OCI-LY7 (cell line): ENCODE measurements at places on chromosomes 13 and 19.

- peak; percentile 69 for DNase-seq
These were observed at the start of gene CEACAM21 for GRCh38 chr19:41575998-41576397. TSS of gene CEACAM21 (plus strand) at chr19:41576166. CDS start at chr19:41576275, 109 bp downstream.

GRCh38 chr13:49347650-49348385 lies 96.0 kb downstream of the CAB39L start:
- DNase-seq = no peak

DNA sequence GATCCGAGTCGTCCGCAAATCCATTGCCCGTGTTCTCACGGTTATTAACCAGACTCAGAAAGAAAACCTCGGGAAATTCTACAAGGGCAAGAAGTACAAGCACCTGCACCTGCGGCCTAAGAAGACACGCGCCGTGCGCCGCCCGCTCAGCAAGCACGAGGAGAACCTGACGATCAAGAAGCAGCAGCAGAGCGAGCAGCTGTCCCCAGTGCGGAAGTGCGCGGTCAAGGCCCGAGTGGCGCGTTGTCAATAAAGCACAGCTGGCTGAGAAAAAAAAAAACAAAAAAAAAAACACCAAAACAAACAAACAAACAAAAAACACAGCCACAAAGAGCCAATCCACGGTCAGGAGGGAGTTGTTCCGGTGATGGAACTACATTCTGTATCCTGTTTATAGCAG lies 4.7 kb upstream of the GNA15 start:
- DNase-seq = no peak

GRCh38 chr19:27962264-27962663 lies 1250.7 kb downstream of the UQCRFS1 start:
- DNase-seq = no peak

GRCh38 chr19:28208745-28209144 lies 1004.2 kb downstream of the UQCRFS1 start:
- no peak for DNase-seq

- DNase-seq = no peak
These were observed 102.7 kb upstream of the POSTN start for GRCh38 chr13:37701306-37701705.

GRCh38 chr19:16325641-16326400 lies 1.2 kb downstream of the KLF2 start:
- peak; percentile 57 for DNase-seq

DNA sequence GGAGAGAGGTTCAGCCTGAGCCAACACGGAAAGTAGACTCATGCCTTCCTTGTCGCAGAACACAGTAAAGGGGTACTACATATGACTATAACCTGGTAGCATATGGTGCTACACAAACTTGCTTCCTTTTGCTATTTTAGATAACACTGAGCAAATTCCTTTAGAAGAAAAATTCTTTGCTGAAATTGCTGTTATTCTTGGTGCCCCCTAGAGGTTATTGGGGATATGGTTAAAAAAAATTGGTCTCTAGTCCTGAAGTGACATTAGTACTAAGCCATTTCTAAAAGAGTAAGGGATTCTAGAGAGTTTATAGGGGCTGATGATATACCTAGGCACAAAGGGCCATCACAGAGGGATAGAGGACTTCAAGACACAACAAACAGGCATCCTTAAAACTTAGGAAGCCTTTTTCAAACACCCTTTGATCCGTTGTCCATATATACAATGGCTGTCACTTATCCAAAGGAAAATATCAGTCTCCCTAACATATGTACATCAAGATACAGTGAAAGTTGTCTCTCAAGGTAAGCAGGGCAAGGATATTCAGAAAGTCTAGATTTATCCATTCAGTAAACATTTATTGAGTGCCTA lies 13.9 kb upstream of the HS6ST3 start:
- DNase-seq = peak; percentile 0

GRCh38 chr13:70747262-70747661 lies 639.0 kb upstream of the KLHL1 start:
- no peak for DNase-seq

GRCh38 chr13:47146991-47147811 lies 250.3 kb upstream of the HTR2A start:
- no peak for DNase-seq

DNA sequence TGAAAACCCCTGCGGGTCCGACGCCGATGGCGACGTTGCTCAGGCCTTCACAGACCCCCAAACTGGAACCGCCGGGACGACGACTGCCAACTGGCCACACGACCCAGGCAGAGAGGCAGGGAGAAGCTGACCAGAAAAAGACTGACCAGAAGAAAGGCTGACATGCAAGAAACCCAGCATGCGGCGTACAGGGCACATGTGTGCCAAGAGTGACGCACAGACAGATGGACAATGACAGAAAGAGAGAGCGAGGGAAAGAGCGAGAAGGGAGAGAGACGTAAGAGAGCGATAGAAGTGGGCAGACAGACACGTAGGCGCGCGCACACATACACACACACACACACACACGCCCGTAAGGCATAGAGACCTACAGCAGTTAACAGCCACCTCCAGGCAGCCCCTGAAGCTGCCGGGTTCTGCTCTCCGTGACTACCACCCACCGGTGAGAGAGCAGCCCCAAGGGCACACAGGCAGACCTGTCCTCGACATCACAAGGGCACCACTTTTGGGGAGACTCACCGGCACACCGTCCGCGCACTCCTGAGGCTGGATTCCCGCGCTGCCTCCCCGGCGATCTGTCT lies 67.2 kb upstream of the ZNF527 start:
- no peak for DNase-seq

GRCh38 chr13:21078501-21078900 lies 17.1 kb upstream of the LATS2 start:
- no peak for DNase-seq

- peak; percentile 87 for DNase-seq
These were observed at the start of gene MIER2 for GRCh38 chr19:344625-345319. TSS of gene MIER2 (minus strand) at chr19:344796. CDS start at chr19:344782, 14 bp downstream.

- no peak for DNase-seq
These were observed 14.4 kb upstream of the PLEKHF1 start for GRCh38 chr19:29650772-29651387.

- no peak for DNase-seq
These were observed 985.4 kb downstream of the DIAPH3 start for GRCh38 chr13:59178344-59178743.

DNA sequence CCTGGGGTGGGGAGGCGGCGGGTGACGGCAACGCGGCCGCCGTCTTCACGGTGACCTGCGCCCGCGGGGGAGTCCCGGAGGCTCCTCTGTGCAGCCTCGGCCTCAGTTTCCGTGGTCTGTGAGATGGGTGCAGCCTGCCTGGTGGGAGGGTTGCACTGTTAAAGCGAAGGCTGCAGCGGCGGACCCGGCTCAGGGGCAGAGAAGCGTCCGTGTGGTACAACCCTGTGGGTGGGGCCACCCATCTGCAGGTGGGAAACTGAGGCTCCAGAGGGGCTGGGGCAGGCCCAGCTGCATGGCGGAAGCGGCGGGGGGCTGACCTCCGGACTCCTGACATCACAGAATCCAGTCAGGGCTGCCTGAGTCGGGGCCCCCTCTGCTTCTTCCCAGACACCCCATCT lies 481 bp downstream of the FGF22 start:
- DNase-seq = no peak

DNA sequence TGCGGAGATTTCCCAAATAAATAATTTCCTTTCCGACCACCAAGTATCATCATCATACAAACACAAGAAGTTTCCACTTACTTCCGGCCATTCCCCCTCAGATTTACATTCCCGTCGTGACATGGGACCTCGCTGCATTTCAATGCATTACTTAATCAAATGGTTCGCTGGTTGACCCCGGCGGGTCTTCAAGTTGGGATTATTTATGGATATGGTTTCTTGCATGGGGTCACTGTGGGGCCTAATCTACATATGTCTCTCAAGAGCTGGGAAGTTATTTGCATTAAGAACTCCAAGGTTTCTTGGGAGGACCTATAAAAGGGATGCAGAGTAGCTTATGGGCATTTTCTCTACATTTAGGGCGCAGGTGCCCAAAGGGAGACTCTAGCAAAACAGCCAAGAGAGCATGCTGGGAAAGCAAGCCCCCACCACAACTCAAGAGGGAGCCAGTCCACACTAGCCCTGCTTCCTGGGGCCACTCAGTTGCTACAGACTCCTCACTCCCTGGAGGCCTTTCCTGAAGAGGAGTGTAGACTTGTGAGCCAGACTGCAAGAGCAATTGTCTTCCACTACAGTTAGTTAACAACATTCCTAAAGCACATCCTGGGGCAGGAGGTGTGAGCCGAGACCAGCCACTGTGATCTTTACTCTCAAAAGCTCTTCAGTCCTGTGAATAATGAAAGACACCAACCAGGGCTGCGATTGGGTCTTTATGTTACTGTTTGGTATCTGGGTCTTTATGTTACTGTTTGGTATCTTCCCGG lies 125.3 kb downstream of the KATNAL1 start:
- no peak for DNase-seq
